Activated T-cell treated with anti-CD3 and anti-CD28 coated beads for 1 hour (primary cell): ENCODE measurements at places on chromosomes 12 and 14.

GRCh38 chr12:120234643-120235368 lies 30.7 kb downstream of the PXN start:
- DNase-seq, result no peak

- no peak for DNase-seq
These were observed 3.6 kb downstream of the ABCD4 start for GRCh38 chr14:74299061-74299545.

DNA sequence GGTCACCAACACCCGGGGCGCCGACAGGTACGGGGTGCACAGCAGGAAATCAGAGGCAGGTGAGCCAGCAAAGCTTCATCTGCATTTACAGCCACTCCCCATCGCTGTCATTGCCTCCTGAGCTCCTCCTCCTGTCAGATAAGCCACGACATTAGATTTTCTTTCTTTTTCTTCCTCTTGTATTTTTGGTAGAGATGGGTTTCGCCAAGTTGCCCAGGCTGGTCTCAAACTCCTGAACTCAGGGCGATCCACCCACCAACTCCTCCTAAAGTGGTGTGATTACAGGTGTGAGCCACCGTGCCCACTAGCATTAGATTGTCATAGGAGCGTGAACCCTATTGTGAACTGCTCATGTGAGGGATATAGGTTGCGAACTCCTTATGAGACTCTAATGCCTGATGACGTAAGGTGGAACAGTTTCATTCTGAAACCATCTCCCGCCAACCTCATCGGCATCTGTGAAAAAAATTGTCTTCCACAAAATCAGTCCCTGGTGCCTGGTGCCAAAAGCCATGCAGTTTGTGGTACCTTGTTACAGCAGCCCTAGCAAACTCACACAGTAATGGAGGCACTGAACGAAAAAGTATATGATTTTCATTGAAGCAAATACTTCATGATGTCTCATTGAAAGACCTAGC lies 1.5 kb downstream of the STYK1 start:
- DNase-seq, result no peak

GRCh38 chr12:124567673-124568373 lies 411 bp upstream of the NCOR2 start:
- peak; percentile 71 for DNase-seq
